ENCODE measurements at places on chromosomes 13 and 19.
A peak's percentile ranks its signal among the peaks of the same experiment; 100 is the strongest.

GRCh38 chr19:6071875-6072274 is 38.4 kb downstream of the RFX2 start:
- no peak for DNase-seq

- DNase-seq = no peak
Observed at GRCh38 chr13:31322702-31323405, 123.1 kb downstream of the B3GLCT start.

GRCh38 chr13:39035204-39035603 is 2.7 kb downstream of the PROSER1 start:
- DNase-seq = no peak

GRCh38 chr19:44951179-44952159 is 3.7 kb upstream of the CLPTM1 start:
- DNase-seq = peak; percentile 82

DNA sequence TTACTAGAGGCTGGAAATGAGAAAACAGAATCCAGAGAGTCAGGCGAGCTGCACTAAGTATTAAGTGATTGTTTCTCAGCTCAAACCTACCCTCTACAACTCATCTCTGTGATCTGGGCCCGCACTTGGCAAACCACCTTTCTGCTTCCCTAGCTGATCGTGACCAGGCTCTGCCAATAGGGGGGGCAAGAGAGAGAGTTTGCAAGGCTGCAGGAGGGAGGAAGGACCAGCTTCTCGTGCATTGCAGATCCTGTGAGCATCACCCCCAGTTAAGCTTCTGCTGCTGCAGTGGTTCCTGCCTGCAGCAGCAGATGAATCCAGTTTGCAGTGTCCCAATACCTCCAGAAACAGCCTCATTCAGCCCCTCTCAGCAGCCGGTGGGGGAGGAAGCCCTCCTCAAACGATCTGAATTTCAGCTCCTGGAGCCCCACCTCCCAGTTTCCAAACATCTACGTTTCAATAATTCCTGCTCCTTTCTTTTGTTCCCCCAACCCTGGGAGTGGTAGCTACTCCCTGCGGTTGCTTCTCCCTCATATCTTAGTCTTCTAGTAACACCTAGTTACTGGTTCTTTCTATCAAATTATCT is 20.0 kb downstream of the XRCC1 start:
- peak; percentile 90 for DNase-seq

GRCh38 chr19:13104360-13104847 is 1.7 kb upstream of the LYL1 start:
- DNase-seq = peak; percentile 70

- no peak for DNase-seq
Observed at GRCh38 chr13:54611390-54611789, 1582.8 kb downstream of the OLFM4 start.

GRCh38 chr19:49290517-49290916 is 34.5 kb downstream of the SLC6A16 start:
- no peak for DNase-seq

- no peak for DNase-seq
Observed at GRCh38 chr13:103273825-103274224, 207.6 kb upstream of the SLC10A2 start.

- DNase-seq = no peak
Observed at GRCh38 chr13:37225414-37226070, 120.1 kb upstream of the CSNK1A1L start.

- no peak for DNase-seq
Observed at GRCh38 chr13:45602183-45603170, 13.1 kb downstream of the ERICH6B start.

- no peak for DNase-seq
Observed at GRCh38 chr19:2412449-2412848, 14.9 kb downstream of the TIMM13 start.

- DNase-seq = peak; percentile 40
Observed at GRCh38 chr13:52454459-52454819, 839 bp upstream of the CKAP2 start.

DNA sequence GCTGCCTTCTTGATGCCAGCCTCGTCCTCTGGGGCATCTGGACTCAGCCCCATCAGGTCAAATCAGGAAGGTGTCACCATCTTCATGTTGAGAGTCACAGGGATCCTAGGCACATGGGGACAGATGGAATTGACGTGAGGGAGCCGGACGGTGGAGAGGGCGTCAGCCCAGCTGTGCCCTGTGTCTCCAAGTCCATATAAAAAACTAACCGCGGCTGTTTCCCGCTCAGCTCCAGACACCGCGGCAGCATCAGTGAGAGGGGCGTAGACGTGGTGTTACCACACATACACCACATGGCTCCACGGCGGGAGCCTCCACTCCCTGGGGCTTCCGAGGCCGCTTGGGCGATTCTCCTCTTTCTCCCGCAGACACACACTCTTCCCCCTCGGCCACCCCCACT is 5.6 kb upstream of the PRR36 start:
- DNase-seq = no peak

GRCh38 chr13:114049026-114049425 is 75.2 kb upstream of the C13orf46 start:
- DNase-seq = peak; percentile 44

DNA sequence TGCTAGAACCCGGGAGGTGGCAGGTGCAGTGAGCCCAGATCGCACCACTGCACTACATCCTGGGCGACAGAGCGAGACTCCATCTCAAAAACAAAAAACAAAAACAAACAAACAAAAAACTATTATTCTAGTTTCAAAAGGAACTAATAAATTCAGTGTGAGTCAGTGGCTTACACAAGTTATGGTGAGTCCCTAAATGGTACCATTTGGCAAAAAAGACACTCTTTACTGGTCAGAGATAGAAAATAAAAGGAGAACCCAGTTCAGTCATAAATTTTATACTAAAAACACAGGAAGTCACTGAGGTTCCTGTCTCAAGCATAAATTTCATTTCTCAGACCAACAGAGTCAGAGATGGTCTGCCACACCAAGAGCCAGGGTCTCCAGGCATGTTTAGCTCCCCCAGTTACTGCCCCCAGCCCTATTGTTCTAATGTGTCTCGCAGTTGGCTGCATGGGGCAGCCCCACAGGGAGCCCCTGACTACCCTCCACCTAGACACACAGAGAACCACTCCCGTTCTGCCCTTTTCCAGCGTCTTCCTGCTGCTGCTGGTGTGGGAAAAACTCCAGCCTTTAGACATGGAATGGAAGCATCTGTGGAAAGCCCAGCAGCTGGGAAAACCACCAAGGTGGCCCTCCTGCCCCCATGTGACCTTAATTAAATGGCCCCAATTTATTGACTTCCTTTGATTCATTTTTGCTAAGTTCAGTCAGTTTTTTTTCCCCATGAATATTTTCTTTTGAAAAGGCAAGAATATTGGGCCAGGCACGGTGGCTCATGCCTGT is 12.2 kb downstream of the THSD1 start:
- no peak for DNase-seq

- no peak for DNase-seq
Observed at GRCh38 chr13:70668983-70669382, 560.7 kb upstream of the KLHL1 start.

DNA sequence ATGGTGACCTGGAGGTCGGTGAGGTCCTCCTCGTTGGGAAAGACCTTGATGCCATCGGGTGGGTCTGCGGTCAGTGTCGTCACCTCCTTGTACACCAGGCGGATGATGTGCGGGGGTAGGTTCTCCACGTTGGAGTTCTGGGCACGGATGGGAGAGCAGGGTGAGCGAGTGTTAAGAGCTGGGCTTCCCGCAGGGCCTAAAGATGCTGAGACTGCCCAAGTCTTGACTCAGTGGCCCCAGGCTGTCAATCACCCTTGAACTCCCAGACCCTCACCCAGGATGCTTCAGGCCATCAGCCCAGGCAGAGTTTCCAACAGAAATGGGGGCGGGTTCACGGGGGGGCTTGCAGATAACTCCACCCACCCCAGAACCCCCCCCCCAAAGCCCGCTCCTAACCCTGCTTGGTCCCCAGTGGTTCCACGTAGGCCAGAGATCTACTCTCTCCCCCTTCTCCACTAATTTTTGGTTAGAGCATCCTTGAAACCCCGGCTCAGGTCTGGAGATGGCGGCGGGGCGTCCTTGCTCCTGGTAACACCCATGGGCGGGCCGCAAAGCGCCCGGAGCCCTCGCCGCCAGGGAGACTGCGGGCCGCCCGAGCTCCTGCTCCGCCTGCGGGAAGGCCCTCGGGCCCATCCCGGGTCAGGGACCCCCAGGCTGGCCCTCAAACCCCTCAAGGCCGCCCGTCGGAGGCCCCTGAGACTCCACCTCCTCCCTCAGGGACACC is 600 bp downstream of the UBE2S start:
- peak; percentile 20 for DNase-seq

DNA sequence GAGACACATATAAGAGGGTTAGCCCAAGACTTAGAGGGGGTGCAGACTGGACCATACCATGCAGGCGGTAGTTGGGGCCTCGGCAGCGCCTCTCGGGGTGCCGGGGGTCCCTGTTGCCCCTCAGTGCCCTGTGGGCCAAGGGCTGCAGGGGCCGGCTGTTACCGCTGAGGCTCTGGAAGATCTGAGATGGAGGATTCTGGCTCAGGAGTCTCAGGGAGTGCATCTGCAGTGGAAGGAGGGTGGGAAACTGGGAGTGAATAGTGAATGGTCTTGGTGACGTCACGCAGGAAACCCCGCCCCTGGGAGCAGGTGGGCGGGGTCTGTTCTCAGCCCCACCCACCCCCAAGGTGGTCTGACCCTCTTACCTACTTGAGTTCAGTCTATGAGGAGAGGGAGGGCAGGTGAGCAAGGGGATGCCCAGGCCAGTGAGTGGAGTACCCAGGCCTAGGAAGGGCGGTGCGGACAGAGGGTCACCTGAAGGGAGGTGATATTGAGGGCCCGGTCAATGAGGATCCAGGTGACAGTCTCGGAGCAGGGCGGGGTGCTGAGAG is 1.7 kb upstream of the DBP start:
- peak; percentile 23 for DNase-seq

- no peak for DNase-seq
Observed at GRCh38 chr13:51364404-51365008, 25.0 kb downstream of the SERPINE3 start.

DNA sequence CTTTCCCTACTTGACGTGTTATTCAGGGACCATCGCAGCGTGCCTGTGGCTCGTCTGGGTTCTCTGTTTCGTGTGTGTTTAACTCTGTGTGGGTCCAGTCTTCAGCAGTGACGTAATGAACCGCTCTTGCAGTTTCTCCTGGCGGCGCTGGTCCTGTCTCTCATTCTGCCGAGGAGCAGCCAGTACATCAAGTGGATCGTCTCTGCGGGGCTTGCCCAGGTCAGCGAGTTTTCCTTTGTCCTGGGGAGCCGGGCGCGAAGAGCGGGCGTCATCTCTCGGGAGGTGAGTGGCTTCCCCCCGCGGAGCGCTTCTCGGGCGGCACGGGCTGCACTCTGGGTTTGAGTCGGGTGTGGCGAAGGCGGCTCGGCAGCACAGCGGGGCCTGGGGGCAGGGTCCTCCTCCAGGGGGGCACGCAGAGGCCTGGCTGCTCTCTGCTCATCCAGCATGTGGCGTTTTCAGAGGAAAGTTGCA is 36.3 kb upstream of the TFDP1 start:
- no peak for DNase-seq

DNA sequence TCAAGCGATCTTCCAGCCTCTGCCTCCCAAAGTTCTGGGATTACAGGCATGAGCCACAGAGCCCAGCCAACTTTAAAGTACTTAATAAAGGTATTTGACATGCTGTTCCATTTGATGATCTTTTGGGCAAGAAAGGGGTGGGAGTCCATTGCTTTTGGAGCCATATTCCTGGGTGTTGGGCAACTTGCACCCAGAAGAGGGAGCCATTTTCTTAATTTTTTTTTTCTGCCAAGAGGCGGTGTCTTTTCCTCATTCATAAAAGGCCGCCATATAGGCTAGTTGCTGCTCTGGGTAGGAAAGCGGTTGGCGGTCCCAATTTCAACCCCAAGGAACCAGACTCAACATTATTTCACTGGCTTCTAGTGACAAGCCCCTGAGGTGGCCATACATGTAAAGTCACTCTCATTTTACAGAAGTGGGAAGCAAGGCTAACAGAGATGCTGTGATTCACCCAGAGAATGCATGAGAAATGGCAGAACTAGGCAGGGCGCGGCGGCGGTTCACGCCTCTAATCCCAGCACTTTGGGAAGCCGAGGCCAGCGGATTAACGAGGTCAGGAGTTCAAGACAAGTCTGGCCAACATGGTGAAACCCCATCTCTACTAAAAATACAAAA is 139.6 kb downstream of the CACNA1A start:
- DNase-seq = no peak

- no peak for DNase-seq
Observed at GRCh38 chr13:81458170-81458569, 1117.2 kb upstream of the SPRY2 start.

- no peak for DNase-seq
Observed at GRCh38 chr13:70792121-70792520, 683.9 kb upstream of the KLHL1 start.

GRCh38 chr13:39318161-39318560 is 279.9 kb downstream of the NHLRC3 start:
- no peak for DNase-seq

GRCh38 chr13:112692104-112692503 is 2.3 kb downstream of the ATP11A start:
- no peak for DNase-seq

GRCh38 chr13:72652681-72653080 is 74.7 kb downstream of the MZT1 start:
- no peak for DNase-seq

DNA sequence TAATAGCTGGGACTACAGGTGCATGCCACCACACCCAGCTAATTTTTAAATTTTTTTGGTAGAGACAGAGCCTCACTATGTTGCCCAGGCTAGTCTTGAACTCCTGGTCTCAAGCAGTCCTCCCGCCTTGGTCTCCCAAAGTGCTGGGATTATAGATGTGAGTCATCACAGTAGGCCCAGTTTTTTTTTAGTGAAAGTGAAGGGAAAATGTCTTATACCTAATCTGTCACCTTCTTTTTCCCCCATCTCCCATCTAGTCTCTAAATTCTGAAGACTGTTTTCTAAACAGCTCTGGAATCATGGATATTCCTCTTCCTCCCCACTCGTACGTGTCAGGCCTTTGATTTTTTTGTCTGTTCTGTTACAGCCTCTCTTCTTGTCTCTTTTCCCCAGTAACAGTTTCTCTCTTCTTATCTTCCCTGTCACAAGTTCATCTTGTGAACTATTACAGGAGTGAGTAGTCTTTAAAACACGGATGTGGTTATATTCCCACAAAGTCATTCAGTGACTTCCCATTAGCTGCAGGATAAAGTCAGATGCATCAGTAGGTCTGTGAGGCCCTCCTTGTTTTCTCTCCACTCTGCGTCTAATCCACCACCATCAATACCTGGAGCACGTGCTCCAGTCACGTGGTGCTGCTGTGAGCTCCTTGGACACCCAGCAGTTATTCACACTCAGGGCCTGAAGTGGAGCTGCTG is 2.9 kb downstream of the CDC16 start:
- DNase-seq = no peak

Data from CD4-positive, alpha-beta T cell treated with Interleukin-10 for 1 hour (primary cell).